ENCODE measurements at places on chromosomes 1 and 21. TPM values are rescaled to one million over a fixed set of nuclear protein-coding genes. Genes with fewer than 3 reads are reported as not detected.

Gene NECTIN4
- 0.18 TPM for total RNA-seq

Gene OR6N1
- total RNA-seq = not detected

Gene C8B
- total RNA-seq = not detected

Gene CRYAA
- not detected for total RNA-seq

Gene LDLRAD2
- not detected for total RNA-seq

All from IMR-90 (cell line).